HS-27A (cell line): ENCODE measurements at places on chromosomes 4 and X.

- DNase-seq: no peak
Measured at GRCh38 chrX:12657881-12658280, 133.3 kb upstream of the PRPS2 start.

DNA sequence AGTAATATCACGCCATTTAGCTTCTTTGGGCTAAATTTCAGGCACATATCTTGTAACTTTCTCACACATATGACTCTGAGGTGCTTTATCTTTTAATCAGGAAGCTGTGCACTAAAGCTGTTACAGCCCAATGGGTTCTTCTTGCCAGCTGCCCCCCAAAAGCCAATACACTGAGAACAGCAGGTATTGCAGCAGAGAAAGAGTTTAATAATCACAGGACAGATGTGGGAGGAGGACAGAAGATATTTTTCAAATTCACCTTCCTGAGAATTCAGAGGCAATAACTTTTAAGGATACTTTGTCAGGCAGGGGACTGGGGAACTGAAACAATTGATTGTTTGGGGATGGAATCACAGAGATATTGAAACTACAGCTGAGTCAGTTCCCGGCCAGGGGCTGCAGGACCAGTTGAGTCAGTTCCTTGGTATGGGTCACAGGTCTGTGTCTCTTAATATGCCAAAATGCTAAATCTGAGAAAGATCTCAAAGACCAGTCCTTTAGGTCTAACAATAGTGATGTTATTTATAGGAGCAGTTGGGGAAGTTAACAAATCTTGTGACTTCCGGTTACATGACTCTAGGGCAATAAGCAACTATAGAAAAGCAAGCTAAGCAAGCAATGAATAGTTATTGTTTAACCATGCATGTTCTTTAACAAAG lies 28.1 kb downstream of the DDIT4L start:
- DNase-seq: no peak

DNA sequence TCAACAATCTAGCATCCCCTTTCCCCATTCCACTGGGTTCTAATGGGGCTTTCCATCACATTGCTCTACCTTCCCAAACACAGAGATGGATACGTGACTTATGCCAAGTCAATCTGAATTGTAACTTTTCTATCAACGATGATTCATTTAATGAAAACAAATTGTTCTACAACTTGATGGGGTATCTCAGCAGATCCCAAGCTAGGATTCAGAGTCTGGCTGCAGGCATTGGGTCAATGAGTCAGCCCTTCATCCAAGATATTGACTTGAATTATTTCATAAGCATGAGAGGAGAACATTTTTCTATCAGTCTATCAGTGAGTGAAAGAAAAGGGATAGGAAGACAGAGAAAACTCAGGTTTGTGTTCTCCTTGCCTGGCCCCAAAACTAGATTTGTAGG lies 15.0 kb upstream of the HPGDS start:
- DNase-seq: no peak

DNA sequence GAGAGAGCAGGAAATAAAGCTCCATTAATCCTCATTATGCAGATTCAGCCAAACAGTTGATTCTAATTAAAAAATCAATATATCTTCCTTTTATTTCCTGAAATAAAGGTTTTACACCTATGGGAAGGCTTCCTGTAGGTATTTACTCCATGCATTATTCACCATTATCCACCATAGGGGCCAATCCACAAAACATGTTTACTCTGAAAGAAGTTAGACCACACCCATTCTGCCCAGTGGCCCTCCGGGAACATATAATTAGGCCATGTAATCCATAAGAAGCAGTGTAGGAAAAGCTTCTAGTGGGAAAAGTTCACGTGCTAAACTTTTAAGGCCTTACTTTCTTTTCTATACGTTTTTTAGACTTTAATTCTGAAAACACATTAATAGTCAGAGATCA lies 57.7 kb downstream of the SAT1 start:
- DNase-seq: no peak

- no peak for DNase-seq
Measured at GRCh38 chrX:72621625-72622485, 49.2 kb upstream of the HDAC8 start.

DNA sequence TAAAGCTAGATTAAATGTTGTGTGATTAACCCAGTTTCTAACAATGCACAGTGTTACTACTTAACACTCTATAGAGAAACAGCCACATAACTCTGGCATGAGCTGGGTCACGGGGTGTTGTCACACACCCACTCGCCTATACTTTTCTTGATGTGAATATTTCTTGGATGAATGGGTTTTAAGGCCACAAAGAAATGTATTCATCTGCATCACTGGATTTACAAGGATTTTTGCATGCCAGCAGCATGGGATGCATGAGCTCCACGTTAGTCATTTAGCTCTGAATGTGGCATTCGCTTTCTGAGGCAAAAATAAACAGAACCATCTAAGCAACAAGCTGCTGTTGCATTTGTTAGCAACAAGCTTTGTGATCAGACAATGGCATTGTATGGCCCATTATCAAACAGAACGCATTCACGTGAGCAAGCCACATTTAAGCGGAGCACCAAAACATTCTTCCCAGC lies 89.7 kb downstream of the LRP2BP start:
- DNase-seq: peak; percentile 63

DNA sequence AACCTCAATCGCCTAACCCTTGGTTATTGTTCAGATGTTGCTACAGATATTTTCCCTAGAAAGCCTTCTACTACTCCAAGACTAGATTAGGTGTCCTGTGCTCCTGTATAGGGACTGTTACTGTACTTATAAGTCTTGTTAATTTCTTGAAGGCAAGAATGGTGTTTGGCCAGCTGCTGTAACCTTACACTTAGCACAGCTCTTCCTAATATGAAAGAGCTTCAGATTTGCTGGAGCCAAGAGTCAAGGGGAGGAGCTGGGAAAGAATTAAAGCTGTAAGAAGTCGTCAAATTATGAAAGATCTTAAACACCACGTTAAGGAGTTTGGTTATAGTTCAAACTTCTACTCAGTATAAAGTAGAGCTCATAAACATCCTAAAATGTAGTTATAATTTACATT lies 245.9 kb upstream of the TLL1 start:
- DNase-seq: no peak

- peak; percentile 59 for DNase-seq
Measured at GRCh38 chr4:56799824-56800756, 21.4 kb downstream of the SPINK2 start.

DNA sequence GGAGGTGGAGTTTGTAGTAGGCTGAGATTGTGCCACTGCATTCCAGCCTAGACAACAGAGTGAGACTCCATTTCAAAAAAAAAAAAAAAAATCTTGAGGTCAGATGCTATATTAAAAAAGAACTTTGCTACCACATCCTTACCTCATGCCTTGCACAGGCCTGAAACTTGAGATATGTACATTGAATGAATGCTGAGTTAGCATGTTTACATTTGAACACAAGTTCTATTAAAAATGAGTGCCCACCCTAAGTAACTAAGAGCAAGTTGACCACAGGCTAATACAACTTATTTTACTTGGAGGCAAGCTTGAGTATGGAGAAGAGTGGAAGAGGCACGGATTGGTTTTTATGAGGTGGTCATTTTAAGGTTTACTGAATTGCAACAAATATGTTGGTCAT lies 276.6 kb upstream of the GATB start:
- no peak for DNase-seq

DNA sequence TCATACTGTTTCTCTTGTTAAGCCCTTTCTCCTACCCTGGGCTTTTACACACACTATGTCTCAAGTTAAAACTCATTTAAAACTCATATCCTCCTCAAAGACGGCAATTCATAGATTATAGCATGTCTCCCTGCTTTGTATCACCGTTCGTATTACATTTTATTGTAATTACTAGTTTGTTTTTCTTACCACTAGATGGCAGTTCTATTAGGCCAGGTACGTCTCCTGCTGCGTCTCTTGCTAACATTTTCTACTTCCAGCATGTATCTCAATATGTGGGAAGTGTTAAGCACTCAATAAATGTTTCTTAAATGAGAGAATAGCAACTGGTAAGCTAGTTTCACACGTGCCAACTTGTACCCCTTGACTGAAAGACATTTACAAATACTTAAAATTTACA lies 450.3 kb upstream of the PCDH7 start:
- no peak for DNase-seq

- DNase-seq: no peak
Measured at GRCh38 chr4:115769396-115769795, 656.0 kb upstream of the NDST4 start.

- no peak for DNase-seq
Measured at GRCh38 chr4:98446499-98447375, 185.6 kb downstream of the RAP1GDS1 start.

DNA sequence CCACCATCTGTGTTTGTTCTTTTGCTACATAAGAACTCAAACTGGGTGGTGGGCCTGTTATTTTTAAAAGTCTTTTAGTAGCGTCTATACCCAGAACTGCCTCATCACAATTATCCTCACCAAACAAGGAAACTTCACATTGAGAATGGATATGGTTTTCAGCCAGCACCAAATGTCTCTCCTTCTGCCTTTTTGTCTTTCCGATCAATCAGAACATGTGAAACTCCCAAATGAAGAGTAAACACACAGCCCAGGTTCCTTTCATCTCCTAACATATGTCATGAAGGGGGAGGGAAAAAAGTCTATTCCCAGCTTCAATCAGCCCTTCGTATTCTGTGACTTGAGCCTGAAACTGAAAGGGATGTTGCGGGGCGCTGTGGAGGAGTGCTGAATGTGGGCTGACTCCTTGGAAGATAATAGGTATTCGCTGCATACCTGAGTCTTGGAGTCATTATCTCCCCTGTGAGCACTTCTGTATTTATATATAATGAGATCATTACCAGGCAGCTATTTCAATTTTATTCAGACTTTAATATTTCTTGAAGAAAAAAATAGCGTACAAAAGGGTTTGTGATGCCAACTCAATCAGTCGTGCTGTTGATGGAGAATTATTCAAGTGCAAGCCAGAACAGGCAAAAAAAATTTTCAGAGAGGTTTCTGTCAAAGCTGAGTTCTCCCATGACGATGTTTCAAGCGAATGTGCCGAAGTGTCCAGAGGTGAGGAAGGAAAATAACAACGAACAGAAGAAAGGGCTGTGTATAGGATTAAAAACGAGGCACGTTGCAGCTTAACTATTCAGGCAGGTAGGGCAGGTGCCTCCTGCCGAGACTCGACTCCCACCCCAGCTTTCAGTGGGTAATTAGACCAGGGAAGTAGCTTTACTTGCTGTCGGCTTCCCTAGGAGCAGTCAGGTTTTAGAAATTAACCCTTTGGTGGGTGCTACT lies 163.9 kb upstream of the NOCT start:
- no peak for DNase-seq

- no peak for DNase-seq
Measured at GRCh38 chr4:67371615-67372014, 173.7 kb downstream of the CENPC start.
